Fibroblast of gingiva (primary cell): ENCODE measurements at places on chromosomes 16 and 17.

- DNase-seq = no peak
These were observed 855 bp downstream of the HSF4 start for GRCh38 chr16:67165121-67166078.

- DNase-seq = no peak
These were observed 49.1 kb downstream of the RAB11FIP3 start for GRCh38 chr16:474420-475122.

GRCh38 chr17:11506635-11507034, 91.6 kb upstream of the DNAH9 start:
- DNase-seq = no peak

- no peak for DNase-seq
These were observed 22.5 kb upstream of the ICAM2 start for GRCh38 chr17:64042700-64043485.

- no peak for DNase-seq
These were observed 911.6 kb upstream of the EEF2KMT start for GRCh38 chr16:6009151-6009550.

DNA sequence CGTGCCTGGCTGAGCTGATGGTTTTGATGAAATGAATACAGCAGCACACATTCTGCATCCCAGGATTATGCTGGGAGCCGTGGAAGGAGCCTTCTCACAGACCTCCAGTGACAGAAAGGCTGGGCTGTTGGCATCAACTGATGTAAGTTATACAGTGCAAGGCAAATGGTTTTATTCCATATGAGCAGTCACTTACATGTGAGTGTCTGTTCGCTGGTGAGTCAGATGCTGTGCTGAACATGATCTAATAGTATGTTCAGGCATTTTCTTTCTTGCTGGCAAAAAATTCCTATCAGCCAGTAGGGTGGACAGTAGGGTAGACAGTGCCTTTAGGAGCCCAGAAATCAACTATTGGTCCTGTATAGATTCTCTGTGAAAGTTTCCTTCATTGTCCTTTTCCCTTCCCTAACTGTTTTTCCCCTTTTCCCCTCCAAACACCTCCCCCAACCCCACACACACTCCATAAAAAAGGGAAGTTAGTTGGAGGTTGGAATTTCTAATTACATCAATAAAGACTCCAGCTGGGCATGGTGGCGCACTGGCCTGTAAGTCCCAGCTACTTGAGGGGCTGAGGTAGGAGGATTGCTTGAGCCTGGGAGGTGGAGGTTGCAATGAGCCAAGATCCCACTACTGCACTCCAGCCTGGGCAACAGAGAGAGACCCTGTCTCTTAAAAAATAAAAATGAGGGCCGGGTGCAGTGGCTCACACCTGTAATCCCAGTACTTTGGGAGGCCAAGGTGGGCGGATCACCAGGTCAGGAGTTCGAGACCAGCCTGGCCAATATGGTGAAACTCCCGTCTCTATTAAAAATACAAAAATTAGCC, 36.2 kb downstream of the LDHD start:
- DNase-seq = peak; percentile 22

DNA sequence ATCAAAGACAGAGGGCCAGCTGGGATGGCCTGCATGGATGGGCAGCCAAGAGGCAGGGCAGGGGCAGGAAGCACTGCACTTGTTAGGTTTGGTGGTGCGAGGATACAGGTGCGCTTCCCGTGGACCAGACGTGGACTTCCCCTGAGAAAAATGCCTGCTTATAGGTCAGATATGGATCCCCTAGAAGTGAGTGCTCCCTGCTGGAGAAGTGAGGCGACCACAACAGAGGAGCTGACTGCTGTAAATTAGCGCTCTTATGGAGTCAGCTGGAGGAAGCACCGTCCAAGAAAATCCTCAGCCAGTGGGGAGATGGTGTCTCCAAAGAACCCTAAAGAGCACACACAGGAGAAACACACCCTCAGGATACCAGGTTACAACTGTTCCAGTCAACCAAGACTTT, 27.7 kb upstream of the CCDC182 start:
- no peak for DNase-seq

DNA sequence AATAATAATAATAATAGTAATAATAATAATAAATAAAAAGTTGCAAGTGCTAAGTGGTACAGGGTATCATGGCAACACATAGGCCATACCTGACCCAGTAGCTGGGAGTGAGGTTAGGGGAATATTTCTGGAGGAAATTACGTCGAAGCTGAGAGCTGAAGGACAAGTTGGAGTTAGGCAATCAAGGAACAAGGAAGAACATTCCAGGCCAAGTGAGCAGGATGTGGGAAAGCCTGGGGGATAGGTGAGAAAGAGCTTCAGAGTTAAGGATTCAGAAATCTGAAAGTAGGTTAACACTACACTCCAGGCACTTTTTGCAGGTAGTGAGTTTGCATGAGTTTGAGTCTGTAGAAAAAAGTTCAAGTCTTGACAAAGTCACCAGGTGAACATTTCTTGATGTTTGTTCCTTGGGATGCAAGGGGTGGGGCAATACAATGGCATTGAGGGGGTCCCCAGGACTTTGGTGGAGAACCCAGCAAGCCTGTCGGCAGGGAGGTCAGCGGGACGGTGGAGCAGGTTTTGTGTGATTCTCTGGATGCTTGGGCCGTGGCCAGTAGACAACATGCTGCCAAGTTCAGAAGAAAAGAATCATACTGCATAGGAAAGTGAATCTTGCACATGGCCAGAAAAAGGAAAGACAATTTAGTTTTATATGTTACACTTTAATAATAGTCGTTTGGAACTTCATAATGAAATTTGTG, 27.7 kb upstream of the MPHOSPH6 start:
- no peak for DNase-seq

DNA sequence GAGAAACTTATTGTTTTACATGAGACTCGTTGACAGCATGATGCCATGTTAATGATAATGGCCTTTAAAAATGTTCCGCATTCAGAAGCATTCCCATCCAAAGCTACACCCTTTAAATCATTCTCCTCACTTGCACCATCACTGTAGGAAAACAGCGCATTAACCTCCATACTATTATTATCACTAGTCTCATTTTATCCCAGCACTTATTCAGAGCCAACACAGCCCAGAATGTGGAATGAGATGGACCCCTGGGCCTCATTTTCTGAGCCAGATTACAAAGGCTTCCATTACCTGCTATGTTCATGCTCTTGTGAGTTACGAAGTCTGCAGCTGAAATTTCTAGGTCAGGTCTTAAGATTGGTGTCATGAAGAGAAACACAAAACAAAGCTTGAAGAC, 159.4 kb downstream of the HS3ST3A1 start:
- no peak for DNase-seq

- DNase-seq = no peak
These were observed 380.3 kb downstream of the SEC14L1 start for GRCh38 chr17:77521076-77521475.

DNA sequence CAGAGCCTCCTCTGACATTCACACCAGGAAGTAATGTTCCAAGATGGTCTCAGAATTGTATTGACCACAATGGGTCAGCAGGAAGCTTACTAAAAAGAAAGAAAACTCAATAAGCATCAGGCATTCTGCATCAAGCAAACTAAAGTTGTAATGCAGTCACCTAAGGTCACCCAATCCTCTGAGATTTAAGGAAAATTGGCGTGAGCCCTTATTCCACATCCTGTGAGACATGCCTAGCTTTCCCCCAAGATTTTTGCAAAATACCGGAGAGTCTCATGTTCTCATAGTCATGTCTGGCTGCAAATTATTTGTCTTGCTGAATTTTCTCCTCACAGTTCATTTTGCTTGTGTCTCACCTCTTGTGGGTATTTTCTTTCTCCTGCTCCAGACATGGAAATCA, 417.1 kb upstream of the SOX9 start:
- no peak for DNase-seq

GRCh38 chr17:48989100-48989499, 8.1 kb upstream of the IGF2BP1 start:
- no peak for DNase-seq

- DNase-seq = no peak
These were observed 220.1 kb upstream of the SOX9 start for GRCh38 chr17:71900621-71901229.

GRCh38 chr17:83113792-83114191, 34.4 kb downstream of the METRNL start:
- no peak for DNase-seq

DNA sequence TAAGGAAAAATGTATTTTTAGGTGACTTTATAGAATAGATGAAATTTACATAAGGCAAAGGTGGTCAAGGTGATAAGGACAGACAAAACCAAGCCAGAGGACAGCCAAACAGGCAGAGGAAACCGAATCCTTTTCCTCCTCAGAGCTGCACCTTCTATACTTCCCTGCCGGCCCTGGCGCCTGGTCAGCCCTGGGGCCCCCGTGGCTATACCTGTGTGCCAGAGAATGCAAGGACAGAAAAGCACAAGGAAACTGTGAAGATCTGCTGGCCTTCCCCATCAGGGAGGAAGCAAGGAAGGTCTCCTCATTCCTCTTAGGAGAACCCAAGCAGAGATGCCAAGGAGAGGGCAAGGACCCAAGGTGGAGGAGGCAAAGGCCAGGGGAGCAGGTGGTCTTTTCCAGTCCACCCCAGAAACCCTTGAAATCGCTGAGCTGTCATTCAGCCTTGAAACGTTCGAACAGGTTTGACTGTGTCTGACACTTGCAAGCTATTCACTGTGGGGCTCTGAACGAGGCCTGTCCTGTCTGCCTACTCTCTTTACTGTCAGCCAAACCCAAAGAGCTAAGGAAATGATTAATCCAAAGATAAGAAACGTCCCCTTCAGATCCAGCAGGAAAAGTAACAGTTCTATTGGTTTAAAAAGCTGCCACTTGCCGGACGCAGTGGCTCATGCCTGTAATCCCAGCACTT, 114.4 kb downstream of the XYLT1 start:
- DNase-seq = no peak

- peak; percentile 10 for DNase-seq
These were observed 12.1 kb upstream of the CYB5B start for GRCh38 chr16:69412287-69412686.

- DNase-seq = no peak
These were observed 39.9 kb upstream of the SDK2 start for GRCh38 chr17:73684183-73684582.
